Stimulated activated CD4-positive, alpha-beta T cell treated with anti-CD3 and anti-CD28 coated beads, Interleukin-4, amount 100 ng/mL, for 4 hours (primary cell): ENCODE measurements at places on chromosomes 4 and X.

- DNase-seq, result no peak
Measured at GRCh38 chr4:121927948-121928347, 23.9 kb downstream of the TRPC3 start.

- DNase-seq, result no peak
Measured at GRCh38 chr4:56372774-56373173, 14.5 kb downstream of the AASDH start.

GRCh38 chr4:53640576-53641453 lies 49.5 kb upstream of the LNX1 start:
- DNase-seq, result no peak

DNA sequence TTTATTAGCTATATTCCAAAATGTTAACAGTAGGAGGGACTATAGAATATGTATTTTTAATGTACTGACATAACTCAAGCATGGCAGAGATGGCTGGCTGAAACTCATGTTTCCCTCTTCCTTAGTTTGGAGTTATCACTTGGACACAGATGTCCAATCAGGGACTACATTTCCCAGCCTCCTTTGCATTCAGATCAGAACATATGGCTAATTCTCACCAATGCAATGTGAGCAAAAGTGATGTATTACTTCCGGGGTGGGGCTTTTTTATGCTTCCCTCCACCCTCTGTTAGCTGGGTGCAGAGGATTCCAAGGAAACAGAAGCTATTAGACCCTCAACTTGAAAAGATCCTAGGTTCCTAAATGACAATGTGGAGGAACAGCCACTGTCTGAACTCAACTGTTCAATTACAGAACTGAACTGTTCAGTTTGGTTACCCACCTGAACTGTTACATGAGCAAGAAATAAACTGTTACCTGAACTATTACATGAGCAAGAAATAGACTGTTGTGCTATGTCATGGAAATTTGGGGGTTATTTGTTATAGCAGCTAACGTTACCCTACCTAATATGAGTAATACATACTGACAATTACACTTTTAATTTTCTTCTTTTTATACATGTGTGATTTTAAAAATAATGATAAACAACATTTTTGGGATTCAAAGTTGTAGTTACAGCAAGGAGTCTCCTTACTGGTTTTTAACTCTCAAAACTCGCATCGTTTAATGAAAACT lies 29.6 kb upstream of the ERVMER34-1 start:
- no peak for DNase-seq

GRCh38 chrX:18714910-18715309 lies 7.5 kb downstream of the PPEF1 start:
- no peak for DNase-seq

- no peak for DNase-seq
Measured at GRCh38 chrX:42797651-42798269, 19.8 kb upstream of the PPP1R2C start.

DNA sequence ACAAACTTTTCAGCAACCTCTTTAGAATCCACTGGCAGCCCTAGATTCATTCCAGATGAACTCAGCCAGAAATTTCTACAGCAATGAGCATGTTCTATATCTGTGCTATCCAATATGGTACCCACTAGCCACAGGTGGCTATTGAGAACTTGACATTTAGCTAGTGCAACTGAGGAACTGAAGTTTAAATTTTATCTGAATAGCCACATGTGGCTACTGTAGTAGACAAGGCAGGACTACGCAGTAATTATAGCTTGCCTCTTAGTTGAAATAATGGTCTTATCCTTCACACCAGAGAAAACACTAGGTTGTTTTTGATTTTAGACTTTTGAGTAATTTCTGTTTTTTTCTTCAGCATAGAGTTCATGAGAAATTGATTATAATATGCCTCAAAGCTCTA lies 2.6 kb upstream of the TCEANC start:
- no peak for DNase-seq

DNA sequence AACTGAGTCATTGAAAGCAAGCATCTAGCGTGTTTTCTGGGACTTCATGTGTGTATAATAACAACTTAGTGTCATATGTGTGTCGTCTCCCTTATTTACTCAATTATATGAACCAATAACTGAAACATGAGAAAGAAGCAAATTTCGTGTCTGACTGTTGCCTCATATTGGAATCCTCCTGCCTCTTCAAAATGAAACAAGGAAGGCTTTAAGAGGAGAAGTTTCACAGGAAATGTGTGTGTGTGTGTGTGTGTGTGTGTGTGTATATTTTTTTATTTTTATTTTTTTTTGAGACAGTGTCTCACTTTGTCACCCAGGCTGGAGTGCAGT lies 145.8 kb upstream of the SFRP2 start:
- no peak for DNase-seq

DNA sequence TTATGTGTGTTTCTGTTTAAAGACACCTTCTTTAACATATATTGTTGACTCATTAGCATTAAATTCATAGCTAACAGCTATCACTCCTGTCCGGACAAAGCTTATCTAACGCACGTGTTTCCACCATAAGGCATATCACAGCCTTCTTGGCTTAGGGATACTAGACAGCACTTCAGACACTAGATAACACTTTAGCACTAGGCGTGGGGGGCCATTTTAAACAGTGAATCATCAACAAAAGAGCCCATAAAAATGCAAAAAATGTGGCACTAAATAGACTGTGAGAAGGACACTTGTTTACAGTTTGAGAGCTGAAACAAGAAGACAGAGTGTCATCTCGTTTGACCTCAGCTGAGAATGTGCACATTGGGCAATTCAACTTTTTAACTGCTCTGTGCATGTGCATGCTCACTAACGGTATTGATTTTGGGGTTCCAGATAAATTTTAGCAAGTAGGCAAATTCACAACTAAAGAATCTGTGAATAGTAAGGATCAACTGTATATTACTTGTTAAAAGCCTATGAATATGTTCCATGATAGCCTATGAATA lies 58.9 kb upstream of the RAI2 start:
- no peak for DNase-seq
